Liver (tissue), 10 donors: ENCODE measurements at places on chromosomes 7 and 10. TPM values are rescaled to one million over a fixed set of nuclear protein-coding genes. Genes with fewer than 3 reads are reported as not detected.

- DNase-seq, result no peak
Observed at GRCh38 chr10:46294641-46295220, 7.9 kb downstream of the ANTXRL start.

DNA sequence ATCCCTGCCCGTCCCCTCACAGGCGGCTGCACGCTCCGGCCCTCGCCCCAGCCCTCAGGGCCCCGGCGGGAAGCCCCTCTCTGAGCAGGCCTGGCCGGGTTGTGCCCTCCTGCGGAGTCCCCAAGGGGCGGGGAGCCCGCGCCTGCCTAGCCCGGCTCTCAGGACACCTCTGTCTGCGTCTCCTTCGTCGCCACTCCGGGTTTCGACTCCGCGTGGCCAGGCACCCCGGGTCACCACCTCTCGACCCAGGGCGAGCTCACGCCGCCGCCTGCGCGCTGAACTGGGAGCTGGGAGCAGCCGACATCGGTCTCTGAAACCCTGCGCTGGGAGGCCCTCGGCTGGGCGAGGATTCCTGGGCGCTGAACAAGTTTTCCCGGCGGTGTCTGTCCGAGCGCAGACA lies 6.2 kb upstream of the OGDHL start:
- no peak for DNase-seq

DNA sequence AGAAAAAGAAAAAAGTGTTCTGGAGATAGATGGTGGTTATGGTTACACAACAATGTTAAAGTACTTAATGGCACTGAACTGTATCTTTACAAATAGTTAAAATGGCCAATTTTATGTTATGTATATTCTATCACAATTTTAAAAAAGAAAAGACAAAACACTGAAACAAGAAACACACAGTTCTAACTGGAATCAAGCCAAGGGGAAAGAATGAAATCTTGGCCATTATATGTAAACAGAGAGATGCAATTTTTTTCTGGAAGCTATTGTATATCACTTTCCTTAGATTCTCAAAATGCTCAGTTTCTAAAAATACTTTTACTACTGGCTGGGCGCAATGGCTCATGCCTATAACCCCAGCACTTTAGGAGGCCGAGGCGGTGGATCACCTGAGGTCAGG lies 4.1 kb downstream of the COA1 start:
- DNase-seq, result no peak

- no peak for DNase-seq
Observed at GRCh38 chr7:94999069-94999351, 91.6 kb downstream of the PPP1R9A start.

- no peak for DNase-seq
Observed at GRCh38 chr7:78179211-78179610, 380.6 kb downstream of the PHTF2 start.

- no peak for DNase-seq
Observed at GRCh38 chr7:104264285-104264684, 56.5 kb upstream of the ORC5 start.

Gene WNT16
- polyA plus RNA-seq, result not detected
